Activated T-cell treated with anti-CD3 and anti-CD28 coated beads, Interleukin-2, amount 50 U/mL, for 72 hours (primary cell): ENCODE measurements at places on chromosomes 7 and 10. TPM values are rescaled to one million over a fixed set of nuclear protein-coding genes. Genes with fewer than 3 reads are reported as not detected.

DNA sequence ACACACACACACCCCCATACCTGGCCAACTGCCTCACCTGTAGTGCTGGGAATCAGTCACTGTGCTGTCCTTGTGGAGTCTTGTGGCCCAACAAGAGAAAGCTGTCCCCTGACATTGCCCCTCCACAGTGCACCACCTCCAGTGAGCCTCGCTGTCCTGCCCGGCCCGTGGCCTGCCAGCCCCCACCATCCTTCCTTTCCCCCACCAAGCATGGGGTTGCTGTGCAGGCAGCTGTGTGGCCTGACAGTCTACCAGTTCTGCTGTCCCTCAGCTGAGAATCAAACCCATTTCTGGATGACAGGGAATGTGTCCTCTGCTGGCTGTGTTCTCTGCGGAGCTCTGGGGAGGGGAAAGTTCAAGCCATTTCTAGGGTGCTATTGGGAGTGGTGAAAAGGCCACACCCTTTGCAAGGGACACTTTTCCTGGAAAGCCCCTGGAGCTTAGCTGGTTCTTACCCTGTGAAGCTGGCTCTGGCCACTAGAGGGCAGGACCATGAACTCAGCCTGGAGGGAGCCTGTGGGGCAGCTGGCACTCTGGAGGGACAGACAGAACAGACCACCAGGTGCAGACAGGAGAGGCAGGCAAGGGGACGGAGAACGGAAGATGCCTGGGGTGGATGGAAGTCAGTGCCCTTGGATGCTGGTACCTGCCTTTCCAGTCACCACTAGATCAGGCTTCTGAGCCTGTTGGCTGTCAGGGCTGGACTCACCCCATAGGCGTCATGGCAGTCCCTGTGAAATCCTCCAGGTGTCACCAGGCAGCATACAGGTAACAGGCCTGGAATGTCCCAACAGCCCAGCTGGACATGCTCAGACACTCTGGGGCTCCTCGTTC lies 10.5 kb upstream of the MTPAP start:
- no peak overlapping the region for H3K4me3 ChIP-seq
- H3K36me3 ChIP-seq: no peaks in the 10 kb centered on the region
- peak; percentile 72 for DNase-seq
- H3K4me1 ChIP-seq: peaks cover 12% of the 10 kb centered on the region
- H3K27me3 ChIP-seq: peaks cover 6% of the 10 kb centered on the region
- H3K27ac ChIP-seq: no peak overlapping the region

The HMX2 gene
- 1.1 TPM for total RNA-seq

The SH3PXD2A gene
- total RNA-seq: 7.8 TPM

The ASB15 gene
- total RNA-seq: not detected

GRCh38 chr10:98664329-98665042 lies 217.8 kb upstream of the HPS1 start:
- no peak overlapping the region for H3K4me3 ChIP-seq
- H3K4me1 ChIP-seq: no peaks in the 10 kb centered on the region
- DNase-seq: peak; percentile 41
- H3K27ac ChIP-seq: no peak overlapping the region

GRCh38 chr10:122362621-122363020 lies 11.9 kb upstream of the PLEKHA1 start:
- no peaks in the 10 kb centered on the region for H3K36me3 ChIP-seq
- peaks cover 14% of the 10 kb centered on the region for H3K27me3 ChIP-seq
- no peak overlapping the region for H3K27ac ChIP-seq
- DNase-seq: peak; percentile 21
- no peak overlapping the region for H3K4me3 ChIP-seq

The ANKRD1 gene
- total RNA-seq: not detected

- peaks cover 11% of the 10 kb centered on the region for H3K36me3 ChIP-seq
- no peak for DNase-seq
- no peak overlapping the region for H3K27ac ChIP-seq
- H3K4me3 ChIP-seq: no peak overlapping the region
- H3K4me1 ChIP-seq: no peaks in the 10 kb centered on the region
- no peaks in the 10 kb centered on the region for H3K27me3 ChIP-seq
These were observed 20.6 kb downstream of the DYNC2I1 start for GRCh38 chr7:158876984-158877383.

DNA sequence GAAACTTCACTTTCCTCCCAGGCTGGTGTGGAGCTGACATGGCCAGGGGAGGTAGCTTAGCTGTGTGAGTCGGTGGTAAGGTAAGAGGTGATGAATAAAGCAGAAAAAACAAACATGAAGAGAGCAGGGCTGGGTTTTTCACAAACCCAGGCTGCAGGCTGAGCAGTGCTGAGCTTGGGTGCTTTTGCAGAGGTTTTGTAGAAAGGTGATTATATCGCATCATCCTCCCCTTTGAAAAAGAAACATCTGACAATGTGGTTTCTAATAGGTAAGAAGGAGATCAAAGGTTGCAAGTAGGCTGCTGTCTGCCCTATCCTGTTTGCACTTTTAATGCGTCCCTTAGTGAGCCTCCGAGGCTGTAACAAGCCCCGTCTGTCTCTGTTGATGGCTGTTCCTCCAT lies 69.6 kb upstream of the GRM8 start:
- peaks cover 27% of the 10 kb centered on the region for H3K4me1 ChIP-seq
- peak; percentile 23 for DNase-seq
- peak overlapping the region; percentile 0 for H3K4me3 ChIP-seq
- no peaks in the 10 kb centered on the region for H3K36me3 ChIP-seq

DNA sequence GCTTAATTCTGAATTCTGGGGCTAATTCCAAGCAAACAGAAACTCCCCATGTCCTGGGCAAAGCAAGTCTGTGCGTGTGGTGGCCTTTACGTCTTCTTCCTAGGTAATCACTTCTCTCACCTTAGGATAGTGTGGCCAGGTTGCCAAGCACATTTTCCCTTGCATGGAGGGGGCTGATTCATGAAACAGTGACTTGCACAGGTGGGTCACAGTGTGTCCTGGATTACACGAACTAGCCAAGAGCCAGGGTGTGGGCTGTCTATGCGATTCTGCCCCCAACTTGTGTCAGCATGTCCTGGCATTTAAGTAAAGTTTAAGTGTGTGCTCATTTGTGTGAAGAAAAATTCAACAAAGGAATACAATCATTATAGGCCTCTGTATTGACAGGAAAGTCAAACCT lies 18.5 kb upstream of the SEM1 start:
- peaks cover 15% of the 10 kb centered on the region for H3K27me3 ChIP-seq
- H3K4me1 ChIP-seq: no peaks in the 10 kb centered on the region
- no peak overlapping the region for H3K27ac ChIP-seq
- DNase-seq: no peak
- no peak overlapping the region for H3K4me3 ChIP-seq
- no peaks in the 10 kb centered on the region for H3K36me3 ChIP-seq

DNA sequence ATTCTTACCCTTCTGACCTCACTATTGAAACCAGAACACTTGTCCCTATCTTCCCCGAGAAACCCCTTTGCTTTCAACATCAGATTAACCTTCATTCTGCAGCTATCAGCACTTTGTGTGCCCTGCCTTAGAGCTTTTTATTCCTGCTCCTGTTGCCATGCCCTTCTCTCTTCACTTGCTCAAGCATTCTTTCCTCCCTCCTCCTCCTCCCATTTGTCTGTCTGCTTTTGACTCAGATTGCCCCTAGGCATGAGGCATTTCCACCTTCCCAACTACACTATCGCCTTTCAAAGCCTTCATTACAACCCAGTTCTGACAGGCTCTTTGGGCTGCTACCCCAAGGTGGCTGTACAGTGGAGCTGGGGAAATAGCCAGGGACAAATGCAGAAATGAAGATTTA lies 143.3 kb downstream of the SLC25A13 start:
- peaks cover 3% of the 10 kb centered on the region for H3K4me1 ChIP-seq
- no peak overlapping the region for H3K4me3 ChIP-seq
- no peak overlapping the region for H3K27ac ChIP-seq

DNA sequence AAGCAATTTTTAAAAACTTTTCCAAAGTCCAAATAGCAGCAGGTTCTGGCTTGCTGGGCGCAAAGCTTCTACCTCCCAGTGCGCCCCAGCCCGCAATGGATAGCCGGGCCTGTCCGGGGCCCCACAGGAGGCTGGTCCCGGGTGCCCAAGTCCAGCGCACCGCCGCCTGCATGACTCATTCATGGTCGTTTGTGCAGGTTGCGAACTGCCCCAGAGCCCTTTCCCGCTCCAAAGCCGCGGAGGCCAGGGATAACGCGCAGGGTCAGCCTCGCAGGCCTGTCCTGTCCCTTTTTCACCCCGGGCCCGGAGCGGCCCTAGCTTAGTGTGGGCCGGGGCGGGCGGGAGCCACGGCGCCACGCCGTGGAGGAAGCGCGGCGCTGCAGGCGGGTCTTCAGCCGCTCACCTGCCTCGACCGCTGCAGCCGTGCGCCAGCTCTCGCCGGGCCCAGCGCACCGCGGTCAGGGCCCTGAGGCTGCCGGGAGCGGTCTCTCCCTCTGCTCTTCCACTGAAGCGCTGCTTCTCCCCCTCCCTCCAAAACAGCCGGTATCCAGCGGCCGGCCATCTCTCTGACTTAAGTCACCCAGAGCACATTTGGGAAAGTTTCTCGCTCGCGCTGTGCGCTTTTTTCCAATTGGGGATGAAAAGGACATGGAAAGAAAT lies 1.7 kb upstream of the EGR2 start:
- peak overlapping the region; percentile 99 for H3K27ac ChIP-seq
- peak overlapping the region; percentile 92 for H3K4me3 ChIP-seq
- H3K27me3 ChIP-seq: peaks cover 25% of the 10 kb centered on the region

- peaks cover 10% of the 10 kb centered on the region for H3K36me3 ChIP-seq
- DNase-seq: no peak
- no peak overlapping the region for H3K27ac ChIP-seq
- H3K27me3 ChIP-seq: no peaks in the 10 kb centered on the region
These were observed 33.7 kb downstream of the PFKP start for GRCh38 chr10:3100856-3101640.

GRCh38 chr10:122062831-122063674 lies 74.1 kb downstream of the TACC2 start:
- H3K4me3 ChIP-seq: no peak overlapping the region
- peaks cover 6% of the 10 kb centered on the region for H3K27me3 ChIP-seq
- H3K27ac ChIP-seq: no peak overlapping the region
- no peak for DNase-seq

DNA sequence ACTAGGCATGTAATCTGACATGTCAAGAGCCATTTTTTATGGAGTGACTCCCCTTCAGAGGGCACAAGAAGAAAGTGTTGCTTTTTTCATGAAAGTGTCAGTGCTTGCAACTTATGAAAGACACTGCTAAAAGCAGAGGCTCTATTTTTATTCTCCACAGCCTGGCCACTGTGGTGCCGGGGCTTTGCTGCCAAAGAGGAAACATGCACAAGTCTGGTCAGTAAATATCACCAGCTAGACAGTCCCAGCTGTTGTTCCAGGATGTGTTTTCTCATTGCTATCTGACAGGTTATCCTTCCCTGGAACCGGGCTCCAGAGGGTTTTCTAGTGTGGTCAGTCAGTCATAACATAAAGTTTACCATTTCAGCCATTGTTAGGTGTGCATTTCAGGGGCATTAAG lies 180.7 kb upstream of the PITRM1 start:
- DNase-seq: no peak
- H3K4me1 ChIP-seq: peaks cover 5% of the 10 kb centered on the region
- H3K36me3 ChIP-seq: peaks cover under 1% of the 10 kb centered on the region
- no peak overlapping the region for H3K4me3 ChIP-seq
- no peak overlapping the region for H3K27ac ChIP-seq

GRCh38 chr10:6146921-6147320 lies 55.8 kb upstream of the PFKFB3 start:
- H3K4me1 ChIP-seq: peaks cover 87% of the 10 kb centered on the region
- H3K27me3 ChIP-seq: no peaks in the 10 kb centered on the region
- H3K4me3 ChIP-seq: peak overlapping the region; percentile 92
- no peak for DNase-seq

The SYCE1 gene
- 0.37 TPM for total RNA-seq

DNA sequence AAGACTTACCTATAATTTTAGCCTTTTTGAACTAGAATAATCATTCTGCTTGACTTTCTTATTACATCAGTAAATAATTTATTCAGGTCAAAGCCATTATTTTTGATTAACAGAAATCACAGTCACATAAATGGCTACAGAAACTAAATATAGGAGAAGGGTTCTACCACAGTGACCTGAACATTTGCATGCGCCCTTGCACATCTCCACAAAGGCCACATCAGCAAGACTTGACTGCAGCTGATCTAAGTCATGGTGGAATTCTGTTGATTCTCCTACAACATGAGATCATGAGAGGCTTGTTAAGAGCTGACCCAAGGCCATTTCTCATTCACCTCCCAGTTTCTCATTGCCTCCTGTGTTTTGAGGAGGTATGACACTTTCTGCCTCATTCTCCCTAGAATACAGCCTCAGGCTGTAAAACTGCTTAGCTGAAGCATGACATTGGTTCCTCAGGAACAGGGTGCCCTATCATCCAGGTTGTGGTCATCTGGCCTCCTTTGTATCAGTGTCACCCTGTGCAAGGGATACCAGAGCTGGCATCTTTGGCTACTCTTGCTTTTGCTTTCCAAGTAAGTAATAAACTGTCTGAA lies 6.7 kb upstream of the IMMP2L start:
- DNase-seq: no peak
- peaks cover 8% of the 10 kb centered on the region for H3K36me3 ChIP-seq
- no peaks in the 10 kb centered on the region for H3K27me3 ChIP-seq
- H3K4me3 ChIP-seq: no peak overlapping the region
- no peaks in the 10 kb centered on the region for H3K4me1 ChIP-seq

- no peaks in the 10 kb centered on the region for H3K36me3 ChIP-seq
- H3K27me3 ChIP-seq: no peaks in the 10 kb centered on the region
- no peak overlapping the region for H3K27ac ChIP-seq
- no peak for DNase-seq
These were observed 252.6 kb upstream of the ANKRD30A start for GRCh38 chr10:36872702-36873393.

DNA sequence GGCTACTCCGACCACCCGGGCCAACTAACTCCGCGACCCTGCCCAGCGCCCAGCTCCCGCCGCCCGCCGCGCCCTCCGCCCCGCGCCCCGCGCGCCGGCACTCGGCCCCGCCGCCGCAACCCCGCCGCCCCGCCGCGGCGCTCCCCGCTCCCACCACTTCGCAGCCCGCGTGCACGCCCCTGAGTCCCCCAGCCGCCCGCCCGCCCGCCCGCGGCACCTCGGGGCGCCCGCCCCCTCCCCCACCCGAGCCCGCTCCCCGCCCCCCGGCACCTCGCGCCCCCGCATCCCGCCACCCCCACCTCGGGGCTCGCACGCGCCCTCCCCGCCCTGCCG lies 598 bp downstream of the JAZF1 start:
- no peak overlapping the region for H3K27ac ChIP-seq
- no peaks in the 10 kb centered on the region for H3K36me3 ChIP-seq
- no peak for DNase-seq

The UPK3B gene
- total RNA-seq: 3.2 TPM

GRCh38 chr7:77426521-77427051 lies 10.4 kb upstream of the GSAP start:
- H3K4me3 ChIP-seq: no peak overlapping the region
- H3K36me3 ChIP-seq: no peaks in the 10 kb centered on the region
- H3K4me1 ChIP-seq: peaks cover 27% of the 10 kb centered on the region
- H3K27me3 ChIP-seq: no peaks in the 10 kb centered on the region
- no peak for DNase-seq

The ZYX gene
- 121 TPM for total RNA-seq

The SDHAF3 gene
- total RNA-seq: 19.0 TPM
